Cortex of kidney (tissue), 1 donor: ENCODE measurements at places on chromosomes 16 and 17.

DNA sequence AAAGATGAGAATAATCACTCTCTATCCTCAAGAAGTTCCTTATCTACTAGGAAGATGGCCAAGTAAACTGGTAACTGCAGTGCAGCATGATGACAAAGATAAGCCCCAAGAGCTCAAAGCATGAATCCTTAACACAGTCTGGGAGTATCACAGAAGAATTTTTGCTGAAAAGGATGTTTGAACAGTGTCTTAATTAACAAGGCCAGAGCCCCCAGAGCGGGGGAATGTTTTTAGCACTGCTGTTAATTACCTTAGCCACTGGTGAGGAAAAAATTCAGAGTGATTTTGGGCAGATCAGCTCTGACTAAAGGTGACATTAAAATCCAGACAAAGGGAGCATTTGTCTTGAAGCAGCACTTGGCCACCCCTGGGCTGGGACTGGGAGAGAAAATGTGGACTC, 30.1 kb downstream of the ADAMTS18 start:
- no peak for DNase-seq

DNA sequence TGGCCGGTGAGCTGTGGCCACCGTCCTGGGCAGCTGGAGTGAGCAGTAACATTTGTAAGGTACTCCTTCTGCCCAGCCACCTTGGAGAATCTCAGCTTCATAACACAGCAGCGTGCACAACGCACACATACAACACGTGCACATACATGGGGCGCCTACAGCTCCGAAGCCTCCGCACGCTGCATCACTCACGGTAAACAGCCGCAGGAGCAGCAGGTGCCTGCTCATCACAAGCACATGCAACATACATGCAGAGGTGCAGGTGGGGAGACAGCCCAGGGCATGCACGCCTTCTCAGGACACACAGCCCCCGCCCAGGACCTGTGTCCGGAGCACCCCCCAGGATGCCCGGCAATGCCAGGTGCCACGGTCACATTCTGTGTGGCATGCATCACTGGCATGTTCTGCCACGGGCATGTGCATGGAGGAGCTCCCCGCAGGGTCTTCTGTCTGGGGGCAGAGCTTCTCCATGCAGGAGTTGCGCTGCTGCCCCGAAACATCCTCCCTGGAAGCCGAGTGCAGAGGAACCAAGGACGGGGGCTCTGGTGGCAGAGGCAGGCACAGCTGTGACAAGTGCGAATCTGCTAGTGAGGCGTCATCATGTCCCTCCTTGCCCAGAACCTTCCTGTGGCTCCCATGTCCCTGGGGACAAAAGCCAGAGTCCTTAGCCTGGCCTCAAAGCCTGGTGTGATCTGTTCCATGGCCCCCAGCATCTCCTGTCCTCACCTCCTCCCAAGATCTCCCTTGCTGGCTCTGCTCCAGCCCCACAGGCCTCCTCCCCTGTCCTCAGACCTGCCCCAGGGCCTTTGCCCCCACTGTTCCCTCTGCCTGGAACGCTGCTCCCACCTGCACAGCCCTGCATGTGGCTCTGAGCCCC, 184.0 kb upstream of the GSE1 start:
- DNase-seq: no peak

DNA sequence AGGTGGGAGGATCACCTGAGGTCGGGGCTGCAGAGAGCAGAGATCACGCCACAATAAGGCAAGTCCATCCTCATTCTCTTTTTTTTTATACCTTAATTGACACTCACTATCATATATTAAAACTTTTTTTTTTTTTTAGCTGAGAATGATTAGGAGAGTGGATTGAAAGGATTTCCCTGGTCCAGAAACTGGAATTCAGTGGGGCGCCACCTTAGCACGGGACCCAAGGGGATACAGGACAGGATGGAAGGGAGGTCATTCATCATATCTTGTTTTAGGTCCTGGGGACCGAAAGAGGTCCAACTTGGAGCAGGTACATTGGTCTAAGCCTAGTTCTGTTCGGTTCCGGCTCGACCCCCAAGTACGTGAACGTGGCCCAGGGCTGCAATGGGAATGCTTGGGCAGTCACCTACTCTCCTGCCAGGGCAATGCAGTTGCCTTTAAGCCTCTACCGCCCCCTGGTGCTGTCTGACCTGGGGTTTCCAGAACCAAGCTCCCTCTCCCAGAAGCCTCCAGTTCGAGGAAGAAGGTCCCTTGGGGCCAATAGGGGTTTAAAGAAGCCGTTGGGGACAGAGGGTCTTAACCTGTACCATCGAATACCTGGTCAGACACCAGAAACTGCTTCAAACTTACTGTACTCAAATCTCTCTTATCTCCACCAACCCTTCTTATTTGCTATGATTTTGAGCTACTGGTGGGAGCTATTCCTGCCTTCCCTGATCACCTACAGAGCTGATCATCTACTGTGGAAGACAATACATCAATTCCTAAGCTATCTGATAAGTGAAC, 19.9 kb upstream of the GPATCH8 start:
- DNase-seq: no peak

DNA sequence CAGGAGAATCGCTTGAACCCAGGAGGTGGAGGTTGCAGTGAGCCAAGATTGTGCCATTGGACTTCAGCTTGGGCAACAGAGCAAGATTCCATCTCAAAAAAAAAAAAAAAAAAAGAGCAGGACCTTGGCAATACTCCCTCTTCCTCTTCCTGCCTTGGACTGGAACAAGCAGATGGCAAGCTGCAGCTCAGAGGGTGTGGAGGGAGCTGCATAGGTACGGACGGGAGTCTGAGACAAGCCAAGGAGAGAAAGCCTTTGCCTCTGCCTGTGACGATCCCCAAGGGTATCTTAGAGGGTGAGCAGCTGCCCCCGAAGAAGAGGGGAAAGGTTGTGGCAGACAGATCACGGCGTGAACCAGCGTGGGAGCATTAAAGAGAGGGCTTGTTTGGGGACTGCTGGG, 109.2 kb downstream of the AIPL1 start:
- DNase-seq: no peak

GRCh38 chr16:50999181-50999580, 151.9 kb downstream of the SALL1 start:
- DNase-seq: no peak
